Activated naive CD4-positive, alpha-beta T cell treated with anti-CD3 and anti-CD28 coated beads, Interleukin-2, amount 10 ng/mL, durations not matched to agents 7 days and 5 days (primary cell): ENCODE measurements at places on chromosomes 5 and 9.

DNA sequence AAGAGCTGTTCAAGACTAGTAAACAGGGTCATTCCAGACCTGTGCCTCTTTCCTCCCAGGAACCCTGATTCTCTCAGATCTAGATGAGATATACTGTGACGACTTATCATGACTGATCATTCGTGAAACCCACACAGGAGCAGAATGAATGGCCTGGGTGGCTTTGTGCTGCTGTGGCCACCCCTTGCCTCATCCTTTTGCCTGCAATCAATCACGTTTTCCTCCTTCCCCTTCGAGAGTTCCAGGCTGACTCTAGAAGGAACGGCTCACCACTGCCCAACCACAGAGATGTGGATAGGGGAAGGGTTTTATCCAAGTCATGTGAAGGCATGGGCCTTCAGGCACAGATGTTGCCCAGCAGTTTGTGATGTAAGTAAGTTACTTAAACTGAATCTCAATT, 5.8 kb downstream of the ANXA6 start:
- DNase-seq = no peak

- DNase-seq = no peak
These were observed 111.9 kb downstream of the FEM1C start for GRCh38 chr5:115432691-115433090.

DNA sequence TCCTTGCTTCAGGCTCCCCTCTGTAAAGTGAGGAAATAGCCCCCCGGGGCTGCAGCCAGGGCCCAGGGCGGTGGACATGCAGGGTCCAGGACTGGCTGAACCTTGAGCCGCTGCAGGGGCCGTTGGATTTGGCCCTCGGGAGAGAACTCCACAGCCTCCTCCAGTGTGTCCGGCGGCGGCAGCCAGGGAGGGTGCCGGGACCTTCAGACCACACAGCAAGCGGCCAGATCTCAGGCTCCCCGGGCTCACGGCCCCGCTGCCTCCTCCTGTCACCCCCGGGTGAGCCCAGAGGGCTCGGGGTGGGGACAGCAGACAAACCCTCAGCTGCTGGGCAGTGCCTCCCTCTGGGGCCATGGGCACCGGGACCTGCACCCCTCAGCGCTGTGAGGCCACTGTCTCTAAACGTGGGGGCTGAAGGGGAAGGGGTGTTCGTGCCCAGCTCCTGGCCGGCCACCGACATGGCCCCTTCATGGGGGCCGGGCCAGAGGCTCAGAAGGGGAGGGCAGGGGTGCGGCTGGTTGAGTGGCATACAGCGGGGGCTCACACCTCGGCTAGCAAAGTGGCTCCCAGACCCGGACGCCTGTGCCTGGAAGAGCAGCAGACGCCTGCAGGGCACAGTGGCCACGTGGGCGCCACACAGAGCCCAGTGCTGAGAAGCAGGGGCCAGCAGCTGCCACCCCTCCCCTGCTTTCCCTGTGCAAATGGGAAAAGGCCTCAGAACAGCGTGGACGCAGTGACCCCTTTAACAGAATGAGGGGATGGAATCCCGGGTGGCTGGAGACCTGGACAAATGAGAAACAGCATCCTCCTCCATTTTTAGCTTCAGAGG, 19.7 kb downstream of the SLC9A3 start:
- no peak for DNase-seq

DNA sequence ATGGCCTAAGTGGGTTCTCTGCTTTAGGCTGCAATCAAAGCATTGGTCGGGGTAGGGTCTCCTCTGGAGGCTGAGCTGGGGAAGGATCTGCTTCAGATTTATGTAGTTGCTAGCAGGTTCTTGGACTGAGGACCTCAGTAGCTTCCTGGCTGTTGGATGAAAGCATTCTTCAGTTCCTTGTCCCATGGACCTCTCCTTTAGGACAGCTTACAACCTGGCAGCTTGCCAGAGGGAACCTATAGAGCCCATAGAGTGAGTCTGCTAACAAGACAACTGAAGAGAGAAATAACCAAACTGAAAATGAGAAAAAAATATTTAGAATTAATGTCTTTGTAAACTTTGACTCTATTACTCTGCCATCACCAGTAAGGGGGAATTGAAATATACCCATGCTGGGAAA, 12.4 kb downstream of the MRPS30 start:
- no peak for DNase-seq

- DNase-seq = no peak
These were observed 37.2 kb downstream of the RCL1 start for GRCh38 chr9:4829969-4830368.

DNA sequence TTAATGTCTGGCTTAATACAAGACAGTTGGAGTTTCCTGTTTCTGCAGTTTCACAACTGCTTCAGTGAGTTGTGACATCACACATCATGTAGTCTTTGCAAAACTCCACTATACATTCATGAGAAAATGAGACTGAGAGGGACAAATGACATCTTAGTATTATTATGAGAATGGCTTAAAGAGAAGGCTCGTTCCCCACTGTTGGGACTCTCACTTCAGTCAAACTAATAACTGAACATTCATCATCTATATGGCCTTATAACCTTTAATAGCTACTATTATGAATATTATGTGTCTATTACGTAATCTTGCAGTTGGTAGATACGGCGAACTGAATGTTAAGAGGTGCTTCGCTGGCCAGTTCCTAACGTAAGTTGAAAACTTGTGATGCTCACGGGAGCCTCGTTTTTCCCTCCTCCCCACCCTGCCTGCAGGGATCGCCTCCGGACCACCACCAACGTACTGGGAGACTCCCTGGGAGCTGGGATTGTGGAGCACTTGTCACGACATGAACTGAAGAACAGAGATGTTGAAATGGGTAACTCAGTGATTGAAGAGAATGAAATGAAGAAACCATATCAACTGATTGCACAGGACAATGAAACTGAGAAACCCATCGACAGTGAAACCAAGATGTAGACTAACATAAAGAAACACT, 79.4 kb downstream of the SLC1A3 start:
- no peak for DNase-seq

DNA sequence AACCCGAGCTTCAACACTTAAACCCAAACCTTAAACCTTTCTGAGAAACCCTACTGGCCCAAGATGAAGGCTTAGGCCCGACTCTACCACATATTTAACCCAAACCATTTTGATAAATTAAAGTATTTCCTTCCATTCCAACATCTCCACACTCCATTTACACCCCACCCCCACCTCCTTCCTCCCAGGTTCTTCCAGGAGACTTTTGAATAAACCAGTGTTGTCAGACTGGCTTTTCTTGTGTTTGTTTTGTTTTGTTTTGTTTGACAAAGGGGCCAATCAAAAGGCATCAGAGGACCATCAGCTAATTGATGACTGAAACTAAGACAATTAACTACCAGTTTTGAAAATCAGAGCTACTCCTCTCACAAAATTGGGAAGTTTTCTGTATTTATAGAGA, 4.6 kb upstream of the ZNF608 start:
- DNase-seq = no peak

GRCh38 chr9:2625427-2625826, 3.8 kb downstream of the VLDLR start:
- no peak for DNase-seq

- DNase-seq = no peak
These were observed 53.7 kb downstream of the PLAC8L1 start for GRCh38 chr5:146051678-146052077.

GRCh38 chr5:141343953-141344463, 379 bp downstream of the PCDHGA3 start:
- no peak for DNase-seq

DNA sequence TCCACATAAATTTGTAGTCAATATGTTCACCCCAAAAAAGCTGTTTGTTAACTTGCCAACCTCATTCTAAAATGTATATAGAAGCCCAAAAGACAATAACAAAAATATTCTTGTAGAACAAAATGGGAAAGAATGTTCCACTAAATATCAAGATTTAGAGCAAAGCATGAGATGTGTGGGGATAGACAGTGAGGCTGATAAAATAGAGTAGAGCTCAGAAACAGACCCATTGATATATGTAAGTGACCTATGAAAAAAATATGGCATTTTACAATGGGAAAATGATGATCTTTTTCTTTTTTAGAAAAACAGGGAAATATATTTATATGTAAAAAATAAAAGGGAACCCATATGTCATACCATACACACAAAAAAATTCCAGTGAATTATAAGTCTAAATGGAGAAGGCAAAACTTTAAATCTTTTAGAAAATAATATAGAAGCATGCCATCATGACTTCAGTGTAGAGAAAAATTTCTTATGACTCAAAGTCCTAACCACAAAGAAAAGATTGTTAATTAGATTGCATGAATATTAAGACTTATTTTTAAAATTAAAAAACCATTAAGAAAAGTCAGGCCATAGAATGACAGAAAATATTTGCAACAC, 6.6 kb upstream of the IFNB1 start:
- DNase-seq = no peak

DNA sequence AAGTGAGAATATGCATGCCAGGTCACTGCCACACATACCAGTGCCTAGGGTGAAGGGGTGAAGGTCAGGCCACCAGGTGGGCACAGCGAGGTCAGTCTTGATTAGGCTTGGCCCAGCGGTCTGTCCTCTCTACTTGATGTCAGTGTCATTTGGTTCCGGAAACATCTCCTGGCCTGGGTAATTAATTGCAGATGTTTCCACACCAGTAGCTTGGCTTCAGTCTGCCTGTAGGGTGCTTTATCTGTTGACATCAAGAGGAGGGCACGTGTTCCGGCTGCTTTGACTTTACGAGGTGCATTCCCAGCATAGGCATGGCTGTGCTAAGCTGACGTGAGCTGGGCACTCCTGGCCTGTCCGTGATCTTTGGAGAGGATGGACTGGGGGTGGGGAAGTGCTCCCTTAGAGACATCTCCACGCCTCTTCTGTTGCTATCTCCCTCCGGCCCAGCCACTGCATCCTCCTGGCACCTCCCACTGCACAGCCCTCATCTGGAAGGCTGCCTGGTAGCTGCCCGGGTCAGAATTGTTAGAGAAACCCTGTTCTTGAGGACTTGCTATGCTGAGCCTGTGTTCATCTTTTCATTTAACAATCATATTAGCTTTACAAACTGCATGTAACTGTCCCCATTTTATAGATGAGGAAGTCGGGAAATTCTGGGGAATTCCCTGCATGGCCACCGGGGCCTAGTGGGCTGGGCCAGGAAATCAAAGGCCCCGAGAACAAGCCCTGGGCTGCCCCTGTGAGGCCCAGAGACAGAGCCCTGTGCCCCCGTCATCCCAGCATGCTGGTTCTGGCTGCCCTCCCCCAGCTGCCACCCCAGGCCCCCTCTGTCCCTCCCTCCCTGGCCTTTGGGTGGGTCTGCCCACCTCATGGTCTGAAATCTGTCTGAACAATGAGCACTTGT, 29.1 kb downstream of the JADE2 start:
- no peak for DNase-seq

GRCh38 chr5:148397968-148398595, 14.3 kb downstream of the FBXO38 start:
- DNase-seq = no peak

DNA sequence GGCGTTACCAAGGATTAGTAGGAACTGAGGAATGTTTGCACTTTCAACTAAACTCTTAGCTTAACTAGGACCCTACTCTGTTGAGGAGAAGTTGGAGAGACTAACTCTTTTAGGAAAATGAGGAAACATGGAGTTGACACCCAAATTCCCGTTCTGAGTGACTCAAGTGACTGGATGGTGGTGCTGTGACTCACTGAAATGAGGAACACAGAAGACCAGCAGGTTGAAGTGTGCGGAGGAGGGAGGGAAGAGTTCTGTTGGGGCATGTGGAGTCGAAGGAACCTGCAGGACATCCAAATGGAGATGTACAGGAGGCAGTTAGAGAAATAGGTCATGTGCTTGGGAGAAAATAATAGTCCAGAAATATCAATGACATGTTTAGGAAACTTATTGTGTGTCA, 8.2 kb downstream of the HEXB start:
- no peak for DNase-seq

DNA sequence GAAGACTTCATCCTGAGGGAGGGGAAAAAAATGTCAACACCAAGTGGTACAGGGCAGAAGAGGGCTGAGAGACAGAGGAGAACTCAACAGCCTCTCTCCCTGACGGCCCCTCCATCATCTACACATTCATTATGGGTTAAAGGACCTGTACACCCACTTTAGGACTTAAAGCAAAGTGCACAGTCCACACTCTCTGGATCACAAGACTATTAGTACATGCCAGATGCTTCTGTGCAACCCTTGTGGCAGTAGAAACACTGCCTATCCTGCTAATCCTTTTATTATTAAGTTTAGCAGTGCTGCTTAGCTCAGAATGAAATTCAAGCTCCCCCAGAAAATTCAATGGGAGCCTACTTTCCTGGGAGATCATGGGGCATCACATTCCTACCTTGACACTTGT, 1.9 kb downstream of the FRMD3 start:
- DNase-seq = no peak

- DNase-seq = no peak
These were observed 396.6 kb downstream of the TLR4 start for GRCh38 chr9:118100529-118101419.

DNA sequence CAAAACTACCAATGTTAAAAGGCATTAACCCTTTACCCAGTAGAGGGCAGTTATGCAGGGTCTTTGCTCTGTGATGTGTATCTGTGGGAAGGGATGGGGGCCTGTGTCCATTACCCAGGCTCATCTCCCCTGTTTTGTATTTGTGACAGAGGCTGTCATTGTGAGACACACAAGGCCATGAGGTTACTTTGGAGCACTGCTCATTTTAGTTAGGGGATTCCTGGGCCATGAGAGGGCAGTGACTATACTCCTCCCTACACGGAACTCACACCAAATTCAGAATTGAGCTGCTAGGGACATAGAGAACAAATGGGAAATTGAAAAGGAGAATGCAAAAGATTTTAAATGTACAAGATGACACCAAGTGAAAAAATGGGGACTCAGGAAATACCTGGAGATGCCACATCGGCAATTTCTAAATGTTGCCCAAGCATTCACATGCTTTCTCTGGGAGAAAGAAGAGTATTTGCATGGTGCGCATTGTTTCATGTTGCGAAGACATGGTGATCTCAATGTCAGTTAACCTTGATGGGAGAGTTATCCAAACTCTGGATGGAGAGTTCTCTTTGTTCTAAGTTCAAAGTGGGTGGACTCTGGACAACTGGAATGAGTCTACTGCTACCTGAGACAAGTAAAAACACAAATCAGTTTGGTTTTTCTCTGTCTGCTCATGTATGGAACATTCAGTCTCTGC, 32.5 kb downstream of the C9orf152 start:
- no peak for DNase-seq

DNA sequence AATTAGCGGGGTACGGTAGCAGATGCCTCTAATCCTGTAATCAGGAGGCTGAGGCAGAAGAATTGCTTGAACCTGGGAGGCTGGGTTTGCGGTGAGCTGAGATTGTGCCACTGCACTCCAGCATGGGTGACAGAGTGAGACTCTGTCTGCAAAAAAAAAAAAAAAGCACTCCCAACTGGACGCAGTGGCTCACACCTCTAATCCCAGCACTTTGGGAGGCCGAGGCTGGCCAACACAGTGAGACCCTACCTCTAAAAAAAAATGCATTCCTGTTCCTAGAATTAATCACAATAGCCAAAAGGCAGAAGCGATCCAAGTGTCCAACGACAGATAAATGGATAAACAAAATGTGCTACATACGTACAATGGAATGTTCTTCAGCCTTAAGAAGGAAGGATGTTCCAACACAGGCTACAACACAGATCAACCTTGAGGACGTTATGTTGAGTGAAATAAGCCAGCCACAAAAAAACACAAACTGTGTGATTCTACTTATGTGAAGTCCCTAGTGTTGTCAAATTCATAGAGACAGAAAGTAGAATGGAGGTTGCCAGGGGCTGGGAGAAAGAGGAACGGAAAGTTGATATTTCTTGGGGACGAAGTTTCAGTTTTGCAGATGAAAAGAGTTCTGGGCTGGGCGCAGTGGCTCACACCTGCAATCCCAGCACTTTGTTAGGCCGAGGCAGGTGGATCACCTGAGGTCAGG, 13.8 kb downstream of the FAM78A start:
- DNase-seq = no peak
